Activated CD8-positive, alpha-beta T cell treated with anti-CD3 and anti-CD28 coated beads for 36 hours (primary cell): ENCODE measurements at places on chromosomes 16 and 17. TPM values are rescaled to one million over a fixed set of nuclear protein-coding genes. Genes with fewer than 3 reads are reported as not detected.

DNA sequence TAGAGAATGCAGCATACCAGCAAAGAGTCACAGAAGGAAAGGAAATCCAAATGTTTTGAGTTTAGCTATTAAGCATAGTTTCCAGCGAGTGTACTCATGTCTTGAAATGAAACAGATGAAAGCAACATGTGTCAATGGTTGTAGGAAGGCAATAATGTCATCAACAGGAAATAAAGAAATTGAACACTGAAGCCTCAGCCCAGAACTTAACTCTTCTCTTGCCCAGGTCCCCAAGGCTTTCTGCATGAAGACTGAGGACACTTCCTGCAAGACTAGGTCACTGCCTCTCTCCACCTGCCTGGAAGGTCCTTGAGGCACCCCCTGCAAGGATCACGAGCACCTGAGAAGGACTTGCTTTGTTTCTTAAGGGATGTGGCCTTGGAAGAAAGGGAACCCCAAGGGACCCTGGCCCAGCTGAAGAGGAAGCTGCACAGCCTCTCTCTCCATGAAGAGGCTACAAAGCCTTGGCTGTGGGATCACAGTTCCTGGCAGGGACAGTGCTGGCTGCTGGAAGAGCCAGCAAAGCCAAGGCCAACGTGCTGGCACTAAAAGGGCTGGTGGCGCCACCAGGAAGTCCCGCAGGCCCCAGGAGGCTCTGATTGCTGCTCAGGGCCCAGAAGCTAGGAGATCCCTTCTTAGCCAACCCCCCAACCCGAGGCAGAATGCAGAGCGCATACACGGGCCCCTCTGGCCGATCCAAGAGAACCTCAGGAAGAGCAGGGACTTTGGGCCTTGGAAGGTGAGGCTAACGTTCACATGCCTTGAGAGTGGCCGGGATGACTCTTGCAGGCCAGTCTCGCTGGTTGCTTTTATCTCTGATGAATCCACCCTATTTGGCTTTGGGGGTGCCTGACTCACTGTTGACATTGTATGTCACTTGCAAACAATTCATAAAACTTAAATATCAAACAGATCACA lies 23.4 kb upstream of the AXIN2 start:
- no peak for DNase-seq

The NSF gene
- 41.4 TPM for total RNA-seq

DNA sequence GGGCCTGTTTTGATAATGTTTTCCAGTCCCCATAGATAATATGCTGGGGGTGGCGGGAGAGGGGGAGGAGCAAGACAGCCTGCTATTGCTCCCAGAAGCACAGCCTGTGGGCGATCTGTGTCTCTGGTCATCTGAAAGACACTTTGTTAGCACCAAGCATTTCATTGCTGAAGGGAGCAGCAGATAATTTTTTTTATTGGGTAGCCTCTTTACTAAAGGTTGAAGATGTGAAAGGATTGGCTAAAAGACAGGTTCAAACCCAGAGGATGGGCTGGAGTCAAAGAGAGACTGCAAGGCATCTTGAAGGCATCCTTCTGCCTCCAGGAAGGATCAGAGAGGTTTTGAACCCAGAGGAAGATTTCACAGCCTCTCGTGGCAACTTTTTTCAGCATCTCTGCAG lies 60.6 kb downstream of the C17orf67 start:
- no peak for DNase-seq

DNA sequence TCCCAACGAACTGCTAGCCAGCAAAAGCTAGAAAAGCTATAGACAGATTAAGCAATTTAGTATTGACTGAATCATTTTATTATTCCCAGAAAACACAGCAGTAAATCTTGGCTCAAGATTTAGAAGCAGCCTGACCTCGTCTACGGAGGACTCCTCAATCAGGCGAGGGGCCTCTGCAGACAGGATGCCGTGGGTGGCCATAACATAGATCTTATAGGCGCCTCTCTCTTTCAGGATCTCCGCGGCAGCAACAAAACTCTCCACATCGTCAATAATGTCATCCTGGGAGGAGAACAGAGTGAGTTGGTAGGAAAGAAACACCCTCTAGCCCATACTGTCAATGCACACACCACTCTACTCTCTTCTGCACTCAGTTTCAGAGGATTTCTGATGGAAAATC lies 4.7 kb upstream of the QRICH2 start:
- DNase-seq: no peak

DNA sequence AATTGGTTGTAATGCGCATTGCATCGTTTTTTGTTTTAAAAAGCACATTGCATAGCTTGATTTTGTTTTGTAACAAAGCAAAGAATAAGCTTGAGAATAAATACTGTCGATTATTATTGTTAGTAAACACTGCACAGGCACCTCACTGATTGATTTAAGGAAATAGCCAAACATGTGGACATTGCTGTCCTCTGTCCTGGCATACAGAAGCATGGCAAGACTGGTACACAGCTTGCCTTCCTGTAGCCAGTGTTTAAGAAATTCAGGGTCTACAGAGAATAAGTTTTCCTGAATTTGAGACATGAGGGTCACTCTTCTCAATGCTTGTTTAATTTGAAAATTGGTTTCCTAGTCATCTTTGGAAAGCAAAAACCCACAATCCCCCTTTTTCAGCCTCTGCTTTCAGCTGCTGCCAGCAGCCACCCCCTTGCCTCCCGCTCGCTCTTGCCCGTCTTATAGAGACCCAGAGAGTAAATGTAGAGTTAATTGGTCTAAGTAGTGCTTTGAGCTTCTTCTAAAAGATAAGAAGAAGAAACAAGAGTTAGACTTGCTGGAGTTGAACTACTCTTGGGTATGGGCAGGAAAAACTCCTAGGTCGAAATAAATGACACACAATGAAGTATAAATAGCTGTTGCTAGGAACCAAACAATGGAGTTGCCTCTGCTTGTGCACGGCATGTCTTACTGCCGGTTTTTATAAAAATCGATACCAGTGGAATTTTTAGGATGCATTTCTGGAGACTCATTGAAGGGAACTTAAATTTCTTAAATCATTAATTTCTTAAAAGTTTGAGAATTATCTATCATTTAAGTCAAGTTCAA lies 116.6 kb downstream of the MRTFB start:
- DNase-seq: no peak

The COX6A2 gene
- total RNA-seq: not detected
